GM23338 (cell line): ENCODE measurements at places on chromosomes 3 and 15. TPM values are rescaled to one million over a fixed set of nuclear protein-coding genes. Genes with fewer than 3 reads are reported as not detected.

GRCh38 chr15:81111510-81112470, 22.3 kb upstream of the CFAP161 start:
- no peak for DNase-seq

- no peak for DNase-seq
Observed at GRCh38 chr3:123154020-123154985, 47.4 kb upstream of the SEC22A start.

DNA sequence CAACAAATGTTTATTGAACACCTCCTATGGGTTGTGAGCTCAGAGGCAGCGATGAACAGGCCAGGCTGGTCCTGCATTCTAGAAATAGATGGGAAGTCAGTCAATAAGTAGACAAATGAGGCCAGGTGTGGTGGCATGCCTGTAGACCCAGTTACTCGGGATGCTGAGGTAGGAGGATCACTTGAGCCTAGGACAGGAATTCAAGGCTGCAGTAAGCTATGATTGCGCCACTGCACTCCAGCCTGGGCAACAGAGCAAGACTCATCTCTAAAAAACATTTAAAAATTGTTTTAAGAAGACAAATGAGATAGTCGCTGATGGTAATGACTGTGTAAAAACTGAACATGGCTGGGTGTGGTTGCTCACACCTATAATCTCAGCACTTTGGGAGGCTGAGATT, 4.4 kb upstream of the RHO start:
- no peak for DNase-seq

- no peak for DNase-seq
Observed at GRCh38 chr3:31384117-31384516, 148.6 kb upstream of the STT3B start.

GRCh38 chr3:70393881-70394612, 81.6 kb upstream of the MDFIC2 start:
- DNase-seq = no peak

DNA sequence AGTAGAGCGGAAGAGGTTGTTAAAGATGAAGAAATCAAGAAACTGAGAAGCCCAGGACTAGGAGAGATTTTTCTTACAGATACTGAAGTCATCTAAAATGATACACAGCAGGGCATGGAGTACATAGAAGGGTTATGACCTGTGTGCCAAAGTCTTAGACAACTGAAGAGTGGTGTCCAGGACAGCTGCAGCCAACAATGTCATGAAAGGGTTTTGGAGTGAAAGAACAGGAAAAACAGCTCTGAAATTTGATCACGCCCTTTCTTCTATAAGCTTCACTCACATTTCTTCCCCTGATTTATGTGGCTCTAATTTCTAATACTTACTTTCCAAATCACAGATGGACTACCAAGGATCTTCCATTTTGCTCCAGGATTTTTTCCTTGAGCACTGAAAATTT, 3.0 kb downstream of the CFAP20DC start:
- DNase-seq = no peak

DNA sequence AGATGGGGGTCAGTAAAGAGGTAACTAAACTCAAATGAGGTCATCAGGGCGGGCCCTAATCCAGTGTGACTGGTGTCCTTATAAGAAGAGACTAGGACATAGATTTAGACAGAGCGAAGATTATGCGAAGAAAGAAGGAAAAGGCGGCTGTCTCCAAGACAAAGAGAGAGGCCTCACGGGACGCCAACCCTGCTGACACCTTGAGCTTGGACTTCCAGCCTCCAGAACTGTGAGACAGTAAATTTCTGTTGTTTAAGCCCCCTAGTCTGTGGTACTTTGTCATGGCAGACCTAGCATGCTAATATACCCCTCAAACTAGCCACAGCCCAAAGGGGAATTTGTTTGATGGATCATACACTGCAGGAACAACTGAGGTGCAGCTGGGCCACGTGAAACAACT, 183.0 kb downstream of the ABHD5 start:
- DNase-seq = no peak

DNA sequence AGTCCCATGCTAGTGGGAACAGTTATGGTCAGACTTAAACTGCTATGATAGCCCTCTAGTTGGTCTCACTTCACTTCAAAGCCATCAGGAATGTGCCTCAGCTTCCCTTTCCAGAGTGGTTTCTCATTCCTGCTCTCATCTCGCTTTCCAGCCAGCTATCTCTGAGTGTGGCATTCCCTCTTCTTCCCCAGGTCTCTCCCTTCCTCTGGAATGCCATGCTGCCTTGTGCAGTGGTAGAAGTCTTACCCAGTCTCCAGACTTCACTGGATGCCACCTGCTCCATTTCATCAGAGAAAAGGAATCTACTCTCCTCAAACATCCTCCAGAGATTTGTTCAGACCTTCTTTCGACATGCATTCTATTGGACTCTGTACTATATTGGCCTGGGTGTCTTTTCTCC, 83.0 kb downstream of the AGBL1 start:
- DNase-seq = no peak

DNA sequence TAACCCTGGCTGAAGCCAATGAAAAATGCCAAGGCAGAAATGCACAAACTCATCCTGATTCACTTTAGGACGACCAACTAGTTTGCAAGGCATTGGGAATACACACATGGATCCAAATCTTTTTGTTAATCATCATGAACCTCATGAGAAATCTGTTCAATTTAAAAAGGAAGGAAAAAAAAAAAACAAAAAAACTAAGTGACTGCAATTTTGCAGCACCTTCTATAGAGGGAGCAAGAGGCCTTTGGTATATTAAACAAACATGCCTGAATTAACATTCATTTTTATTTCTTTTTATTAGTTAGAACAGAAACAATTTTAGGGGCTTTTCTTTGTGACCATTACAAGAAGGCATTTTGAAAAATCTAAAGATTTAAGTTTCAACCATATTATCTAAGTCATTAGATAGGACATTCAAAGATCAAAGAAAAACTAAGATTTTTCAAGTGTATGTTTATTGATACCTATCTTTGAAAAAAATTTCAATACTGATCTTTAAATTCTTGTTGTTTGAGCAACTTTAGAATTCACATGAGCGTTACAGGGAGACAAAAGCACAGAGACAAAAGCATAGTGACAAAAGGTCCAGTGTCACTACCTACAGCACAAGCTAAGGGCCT, 182.4 kb downstream of the CBLB start:
- DNase-seq = peak; percentile 49

- DNase-seq = peak; percentile 38
Observed at GRCh38 chr3:189813647-189814240, 182.6 kb downstream of the TP63 start.

GRCh38 chr3:87674397-87675161, 384.2 kb downstream of the CGGBP1 start:
- DNase-seq = no peak

DNA sequence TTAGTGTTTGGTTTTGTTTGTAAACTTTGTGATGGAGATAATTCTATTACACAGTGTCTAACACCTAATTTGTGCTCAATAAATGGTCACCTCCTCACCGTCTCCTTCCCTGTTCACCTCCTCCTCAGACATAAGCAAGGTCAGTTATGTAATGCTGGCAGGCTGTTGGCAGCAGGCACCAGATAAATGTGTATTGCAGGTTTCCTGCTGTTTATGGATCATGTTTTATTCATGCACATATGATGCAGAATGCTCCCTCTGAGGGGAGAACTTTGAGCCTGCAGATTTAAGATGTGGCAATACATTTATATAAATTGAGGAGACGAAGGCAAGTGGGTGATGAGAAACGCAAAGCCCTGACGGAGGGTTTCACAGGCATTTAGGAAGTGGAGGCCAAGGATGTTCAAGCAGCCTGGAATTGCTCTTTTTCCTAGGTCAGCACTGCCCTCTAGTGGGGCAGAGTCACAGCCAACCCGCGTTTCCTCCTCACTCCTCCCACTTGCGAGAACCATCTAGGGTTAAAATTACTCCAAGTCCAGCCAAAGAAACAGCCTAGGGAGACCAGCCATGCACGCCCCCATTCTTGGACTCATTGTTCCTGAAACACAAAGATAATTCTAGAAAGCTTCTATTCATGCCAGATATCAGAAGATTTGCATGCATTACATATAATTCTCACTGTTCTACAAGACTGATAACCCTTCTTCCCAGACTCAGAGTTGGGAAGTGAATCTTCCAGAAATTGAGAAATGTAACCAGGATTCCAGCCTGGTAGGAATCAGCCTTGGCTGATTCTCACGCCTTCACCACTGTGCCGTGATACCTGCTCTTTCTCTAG, 228.7 kb downstream of the SLCO3A1 start:
- peak; percentile 92 for DNase-seq

GRCh38 chr3:145259166-145259880, 901.7 kb downstream of the PLOD2 start:
- DNase-seq = peak; percentile 39

DNA sequence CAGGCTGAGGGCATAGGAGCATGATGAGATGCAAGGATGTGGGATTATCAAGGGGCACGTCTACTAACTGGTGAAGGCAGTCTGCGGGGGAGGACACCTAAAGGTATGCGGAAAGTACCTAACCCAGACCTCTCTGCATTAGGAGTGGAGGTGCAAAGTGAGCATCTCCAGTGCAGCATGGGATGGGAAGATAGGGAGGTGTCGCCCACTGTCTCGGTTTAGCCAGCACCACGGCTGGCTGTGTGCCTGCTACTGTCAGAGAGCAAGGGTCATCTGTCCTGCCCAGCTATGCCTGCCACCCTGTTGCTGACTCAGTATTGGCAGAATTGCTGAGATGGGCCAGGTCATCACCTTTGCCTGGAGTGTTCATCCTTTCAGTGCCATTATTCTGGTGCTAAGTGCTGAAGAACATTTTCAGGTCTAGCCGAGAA, 40.1 kb downstream of the OXNAD1 start:
- DNase-seq = no peak

GRCh38 chr3:52155912-52156311, 1.7 kb upstream of the POC1A start:
- DNase-seq = no peak

- no peak for DNase-seq
Observed at GRCh38 chr3:68483041-68483440, 449.3 kb downstream of the TAFA4 start.

GRCh38 chr3:169812332-169813235, at the start of the genes LRRC34 and LRRIQ4:
LRRC34 (minus strand) TSS chr3:169812904; CDS start chr3:169812548, 356 bp downstream.
LRRIQ4 (plus strand) TSS chr3:169812870; CDS start chr3:169821922, 9,052 bp downstream.
- peak; percentile 97 for DNase-seq

DNA sequence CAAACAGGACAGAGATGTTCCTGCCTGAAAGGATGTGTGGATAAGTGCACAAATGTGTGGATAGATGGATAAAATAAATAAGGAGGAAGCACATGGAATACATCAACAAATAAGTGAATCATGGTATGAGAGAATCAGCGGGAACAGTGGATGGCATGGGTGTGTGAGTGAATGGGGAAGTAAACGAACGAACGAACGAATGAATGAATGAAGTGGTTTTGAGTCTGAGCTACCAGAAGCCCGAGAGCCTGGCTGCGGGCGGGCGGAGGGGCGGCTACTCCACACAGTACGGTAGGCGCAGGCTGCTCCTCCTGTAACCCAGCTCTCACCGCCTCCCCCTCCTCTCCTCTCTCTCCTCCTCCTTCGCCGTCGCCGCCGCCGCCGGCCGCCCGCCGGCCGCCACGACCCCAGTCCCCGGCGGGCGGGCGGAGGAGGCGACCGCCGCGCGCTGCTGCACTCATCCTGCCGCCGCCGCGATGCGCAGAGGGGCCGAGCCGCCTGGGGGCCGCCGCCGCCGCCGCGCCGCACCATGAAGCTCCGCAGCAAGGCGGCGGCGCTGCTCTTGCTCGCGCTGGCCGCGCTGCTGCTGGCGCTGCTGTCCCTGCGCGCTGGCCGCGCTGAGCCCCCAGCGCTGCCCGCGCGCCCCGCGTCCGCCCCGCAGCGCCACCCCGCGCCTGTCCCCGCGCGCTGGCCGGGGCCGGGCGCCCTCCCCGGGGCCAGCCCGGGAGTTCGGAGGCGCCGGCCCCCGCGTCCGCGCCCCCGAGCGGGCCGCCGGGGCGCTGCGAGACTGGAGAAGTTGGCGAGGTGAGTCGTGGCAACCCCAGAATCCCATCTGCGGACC, at the start of gene GXYLT2:
Gene GXYLT2, plus strand, starts transcription at position 342 of the 841 bp plus-strand sequence. Its CDS starts 188 bp downstream, at position 530.
- peak; percentile 88 for DNase-seq

GRCh38 chr3:123420416-123420968, 28.4 kb downstream of the ADCY5 start:
- DNase-seq = no peak

- DNase-seq = peak; percentile 55
Observed at GRCh38 chr3:132659000-132659364, 627 bp downstream of the ACAD11 start.

DNA sequence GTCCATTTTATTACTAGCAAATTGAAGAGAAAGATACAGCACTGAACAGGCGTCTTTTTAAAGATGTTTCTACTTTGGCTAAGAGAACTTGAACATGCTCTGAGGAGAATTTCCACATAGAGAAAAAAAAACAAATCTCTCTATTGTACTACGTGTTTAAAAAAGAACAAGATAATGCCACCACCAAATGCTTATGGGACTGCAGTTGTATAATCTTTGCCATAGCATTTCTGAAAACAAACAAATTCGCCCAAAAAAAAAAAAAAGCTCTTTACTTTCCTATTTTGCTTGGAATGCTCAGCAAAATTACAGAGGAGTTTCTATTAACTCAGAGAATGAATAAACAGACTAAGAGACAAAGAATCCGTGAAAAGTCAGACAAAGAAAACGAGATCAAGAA, 114.2 kb downstream of the CNTN3 start:
- DNase-seq = no peak

- no peak for DNase-seq
Observed at GRCh38 chr3:27671101-27671500, 51.0 kb downstream of the EOMES start.

Gene NUSAP1
- 126 and 150 TPM in 2 replicates for total RNA-seq

Gene TAGLN3
- total RNA-seq = 6.8 and 8.2 TPM in 2 replicates

Gene HRG
- total RNA-seq = not detected in 2 replicates

Gene SRGAP3
- 8.6 and 9.4 TPM in 2 replicates for total RNA-seq

Gene CEMIP
- 2.1 and 4.1 TPM in 2 replicates for total RNA-seq

Gene ZPLD1
- not detected in 2 replicates for total RNA-seq

Gene TTC23
- total RNA-seq = 17.0 and 25.2 TPM in 2 replicates

Gene NME9
- 0.14 TPM in 1 of 2 replicates, not detected in the other for total RNA-seq

Gene PLD1
- total RNA-seq = 2.2 and 6.7 TPM in 2 replicates

Gene ZNF639
- total RNA-seq = 58.3 and 62.8 TPM in 2 replicates

Gene DAPK2
- 3.1 and 3.9 TPM in 2 replicates for total RNA-seq

Gene CLSTN2
- total RNA-seq = 0.83 and 0.89 TPM in 2 replicates

Gene TTLL3
- total RNA-seq = 4.5 and 5.3 TPM in 2 replicates

Gene CNTN6
- not detected in 2 replicates for total RNA-seq

Gene XYLB
- 3.0 and 3.3 TPM in 2 replicates for total RNA-seq

Gene FBXO40
- total RNA-seq = 0.03 and 0.23 TPM in 2 replicates

Gene POLQ
- total RNA-seq = 14.7 and 20.6 TPM in 2 replicates

Gene ATP13A5
- not detected in 2 replicates for total RNA-seq

Gene MYO5C
- total RNA-seq = 20.8 and 28.8 TPM in 2 replicates

Gene ESYT3
- total RNA-seq = 7.4 and 8.2 TPM in 2 replicates

Gene OTOL1
- total RNA-seq = not detected in 2 replicates
